ENCODE measurements at places on chromosomes 5 and 9.

DNA sequence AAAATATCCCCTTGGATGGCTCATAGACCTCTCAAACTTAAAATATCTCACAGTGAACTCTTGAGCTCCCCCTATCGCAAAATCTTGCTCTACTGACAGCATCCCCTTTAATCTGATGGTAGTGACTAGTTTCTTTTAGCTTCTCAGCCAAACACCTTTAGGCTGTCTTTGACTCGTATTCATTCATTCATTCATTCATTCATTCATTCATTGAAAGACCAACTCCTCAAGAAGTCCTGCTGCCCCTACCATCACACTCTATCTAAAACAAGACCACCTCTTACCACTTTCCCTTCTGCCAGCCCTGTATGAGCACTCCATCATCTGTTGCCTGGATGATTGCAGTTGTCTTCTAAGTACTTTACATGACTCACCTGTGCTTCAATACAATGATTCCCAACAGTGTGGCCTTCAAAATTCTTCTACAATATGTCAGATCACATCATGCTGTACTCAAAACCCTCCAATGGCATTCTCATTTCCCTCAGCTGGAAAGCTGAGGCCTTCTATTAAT lies 46.8 kb downstream of the ITGA2 start:
- peak; percentile 98 for DNase-seq

GRCh38 chr5:76450054-76450453 lies 47.0 kb downstream of the IQGAP2 start:
- DNase-seq, result no peak

GRCh38 chr9:7777771-7778170 lies 21.8 kb downstream of the DMAC1 start:
- DNase-seq, result peak; percentile 31

DNA sequence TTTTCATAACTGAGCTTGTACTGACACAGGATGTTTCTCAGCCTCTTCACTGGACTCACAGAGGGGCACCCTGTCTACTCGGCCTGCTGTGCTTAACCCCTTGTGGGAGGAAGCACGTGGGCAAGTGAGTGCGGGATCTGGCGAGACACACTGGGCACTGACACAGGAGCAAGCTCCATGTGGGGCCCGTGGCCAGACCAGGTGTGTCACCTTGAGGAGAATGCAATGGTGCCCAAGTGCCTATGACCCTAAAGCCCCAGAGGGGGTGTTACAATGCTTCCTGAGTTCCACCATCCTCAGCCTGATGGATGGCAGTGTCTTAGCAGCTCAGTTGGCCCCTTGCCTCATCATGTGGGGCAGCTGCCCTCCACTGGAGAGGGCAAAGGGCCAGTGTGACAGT lies 128.9 kb downstream of the ALDH1A1 start:
- DNase-seq, result no peak

- DNase-seq, result peak; percentile 3
Observed at GRCh38 chr5:107997338-107997980, 326.7 kb upstream of the EFNA5 start.

- DNase-seq, result no peak
Observed at GRCh38 chr5:172178991-172179989, 8.7 kb downstream of the STK10 start.

DNA sequence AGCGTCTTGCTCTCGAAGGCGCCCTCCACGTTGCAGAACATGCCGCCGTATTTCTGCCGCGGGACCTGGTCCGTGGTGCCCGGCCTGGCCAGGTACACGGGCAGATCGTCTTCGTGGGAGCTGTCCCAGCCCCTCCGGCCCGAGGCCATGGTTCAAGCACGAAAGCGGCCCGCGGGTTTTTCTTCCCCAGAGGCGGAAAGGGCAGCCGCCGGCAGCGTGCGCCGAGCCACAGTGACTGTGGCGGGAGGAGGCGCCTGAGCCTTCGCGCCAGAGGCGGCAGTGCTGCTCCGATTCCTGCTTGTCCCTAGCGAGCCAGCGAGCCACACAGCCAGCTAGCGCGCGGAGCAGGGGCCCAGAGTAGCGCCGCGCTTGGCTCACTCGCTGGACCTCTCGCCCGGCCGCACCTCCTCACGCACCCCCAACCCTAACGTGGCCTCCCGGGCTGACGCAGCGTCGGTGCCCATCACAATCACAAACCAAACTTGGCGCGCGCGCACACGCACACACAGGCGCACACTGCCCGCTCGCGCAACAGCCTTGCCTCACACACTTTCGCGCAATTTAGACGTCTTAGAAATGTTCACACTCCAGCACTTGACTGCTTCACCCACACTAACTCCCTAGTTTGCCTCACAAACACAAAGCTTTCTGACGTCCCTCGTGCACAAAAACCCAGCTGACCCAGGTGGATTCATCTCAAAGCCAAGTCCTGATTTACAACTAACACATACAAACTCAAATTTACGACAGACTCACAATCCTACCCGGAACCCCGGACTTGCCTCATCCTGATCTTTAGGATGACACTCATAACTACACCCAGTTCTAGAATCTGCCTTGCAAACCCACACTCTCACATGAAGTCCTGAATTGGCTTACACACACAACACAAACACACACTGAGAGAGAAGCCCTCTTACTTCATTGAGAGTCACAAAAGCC lies at the start of gene DPYSL3:
DPYSL3 (minus strand) TSS at position 359 of the 942 bp plus-strand sequence; CDS start at position 149, 210 bp downstream.
- peak; percentile 70 for DNase-seq

GRCh38 chr9:77827104-77827784 lies 179.1 kb upstream of the GNA14 start:
- no peak for DNase-seq

DNA sequence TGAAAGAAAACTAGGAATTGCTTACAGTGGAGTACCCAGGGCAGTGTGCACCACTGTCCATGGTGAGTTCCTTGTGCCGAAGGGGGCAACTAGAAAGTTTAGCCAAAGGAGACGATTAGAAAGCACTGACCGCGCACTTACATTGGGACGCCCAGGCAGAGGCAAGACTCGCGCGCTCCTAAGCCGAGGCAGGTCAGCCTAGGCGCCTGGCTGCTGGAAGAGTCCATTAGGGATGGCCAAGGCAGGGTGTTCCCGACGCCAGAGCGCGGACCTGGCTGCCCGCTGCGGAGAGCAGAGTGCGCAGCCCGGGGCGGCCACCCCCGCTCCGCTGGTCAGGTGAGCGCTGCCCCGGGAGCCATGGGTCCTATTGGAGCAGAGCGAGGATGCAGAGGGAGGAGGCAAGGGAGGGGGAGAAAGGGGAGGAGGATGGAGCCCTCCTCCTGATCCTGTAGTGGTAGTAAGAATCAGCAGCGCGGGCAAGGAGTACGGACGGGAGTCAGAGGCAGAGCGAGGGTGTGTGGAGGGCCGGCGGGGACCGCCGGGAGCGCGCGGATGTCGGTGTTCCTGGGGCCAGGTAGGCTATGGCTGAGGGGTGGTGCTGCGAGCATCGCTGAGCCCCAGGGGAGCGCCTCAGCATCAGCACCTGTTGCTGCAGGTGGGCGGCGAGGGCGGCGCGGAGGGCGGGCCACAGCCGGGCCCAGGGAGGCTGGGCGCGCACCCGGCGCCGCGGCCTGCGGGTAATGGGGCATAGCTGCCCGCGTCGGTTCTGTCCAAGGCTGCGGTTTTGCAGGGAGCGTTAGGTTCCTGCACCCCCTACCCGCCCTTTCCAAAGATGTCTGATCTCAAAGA lies at the start of gene ADGRV1:
ADGRV1 (plus strand) TSS at position 454 of the 849 bp plus-strand sequence; CDS start at position 553, 99 bp downstream.
- peak; percentile 84 for DNase-seq

DNA sequence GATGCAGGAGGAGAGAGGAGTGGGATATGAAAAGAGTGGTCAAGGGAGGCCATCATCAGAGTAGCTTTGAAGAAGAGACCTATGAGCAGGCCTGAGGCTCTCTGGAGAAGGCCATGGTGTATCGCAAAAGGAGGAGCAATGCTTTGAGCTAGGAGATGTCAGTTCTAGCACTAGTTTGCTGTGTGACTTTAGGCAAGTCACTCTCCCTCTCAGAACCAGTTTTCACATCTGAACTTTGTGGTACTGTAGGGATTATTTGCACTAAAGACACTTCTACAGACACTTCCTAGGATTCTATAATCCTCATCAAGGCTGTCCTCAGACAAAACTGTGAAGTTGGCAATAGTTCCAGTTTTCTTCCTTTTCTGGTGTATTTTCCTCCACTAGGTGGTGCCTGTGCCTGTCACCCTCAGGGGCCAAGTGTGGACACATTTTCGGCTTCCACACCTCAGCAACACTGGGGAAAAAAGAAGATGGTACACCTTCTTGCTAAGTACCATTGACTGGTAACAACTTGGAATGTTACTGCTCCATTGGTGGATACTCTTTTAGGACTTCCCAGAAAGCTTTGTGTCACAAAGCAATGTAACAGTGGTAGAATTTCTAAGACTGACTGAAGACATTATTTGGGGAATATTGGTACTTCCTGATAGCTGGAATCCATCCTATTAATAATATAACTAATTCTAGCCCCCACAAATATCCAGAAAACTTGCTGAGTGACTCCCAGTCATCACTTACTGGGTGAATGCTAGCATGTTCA lies 9.9 kb downstream of the PAPPA start:
- DNase-seq, result no peak

- DNase-seq, result no peak
Observed at GRCh38 chr5:154284433-154284832, 93.9 kb downstream of the GALNT10 start.

DNA sequence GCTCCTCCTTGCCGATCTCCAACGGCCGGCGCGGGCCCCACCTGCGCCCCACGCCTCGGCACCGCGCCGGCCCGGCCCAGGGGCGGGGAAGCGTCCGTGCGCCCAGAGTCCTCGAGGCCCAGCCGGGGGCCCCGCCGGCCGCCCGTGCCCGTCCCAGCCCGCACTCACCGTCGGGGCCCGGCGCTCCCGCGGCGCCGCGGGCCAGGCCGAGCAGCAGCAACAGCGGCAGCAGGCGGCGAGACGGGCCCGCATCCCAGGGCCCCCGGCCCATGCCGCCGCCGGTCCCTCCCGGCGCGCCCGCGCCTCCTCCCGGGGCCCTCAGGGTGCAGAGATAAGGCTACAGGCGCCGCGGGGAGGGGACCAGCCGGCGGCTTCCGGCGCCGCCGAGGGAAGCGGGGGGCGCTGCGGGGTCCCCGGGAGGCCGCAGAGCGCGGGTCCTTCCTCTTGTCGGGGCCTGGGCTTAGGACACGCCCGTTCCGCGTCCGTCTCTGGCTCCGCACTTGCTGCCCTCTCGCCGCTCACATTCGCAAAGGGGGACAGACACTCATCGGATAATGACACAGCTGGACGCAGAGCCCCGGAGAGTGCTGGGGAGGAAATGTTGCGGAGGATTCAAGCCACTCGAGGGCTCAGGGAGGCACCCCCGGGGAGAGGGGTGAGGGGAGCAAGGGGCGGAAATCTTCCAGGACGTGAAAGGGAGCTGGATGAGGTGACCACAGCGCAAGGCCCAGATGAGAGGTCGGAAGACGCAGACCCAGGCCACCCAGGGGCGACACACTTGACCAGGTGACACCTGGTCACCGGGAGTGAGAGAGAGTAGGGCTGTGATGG lies at the start of gene SUSD1:
SUSD1 (minus strand) TSS at position 333 of the 831 bp plus-strand sequence; CDS start at position 271, 62 bp downstream.
- DNase-seq, result no peak

DNA sequence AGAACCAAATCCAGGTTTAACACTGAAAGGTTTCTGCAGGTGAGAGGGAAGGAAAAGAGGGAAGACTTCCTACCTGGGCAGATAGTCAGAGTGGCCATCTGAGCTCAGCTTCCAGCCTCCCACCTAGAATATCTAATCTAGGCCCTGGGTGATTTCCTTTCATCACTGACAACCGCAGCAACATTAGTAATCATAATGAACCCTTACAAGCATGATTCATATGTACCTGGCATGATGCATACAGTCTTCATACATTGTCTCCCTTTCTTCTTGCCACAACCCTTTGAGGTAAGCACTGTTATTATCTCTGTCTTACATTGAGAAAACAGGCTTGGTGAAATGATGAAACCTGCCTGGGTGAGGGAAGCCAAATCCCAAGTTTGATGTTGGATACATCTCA lies 13.5 kb downstream of the AFAP1L1 start:
- DNase-seq, result peak; percentile 93

DNA sequence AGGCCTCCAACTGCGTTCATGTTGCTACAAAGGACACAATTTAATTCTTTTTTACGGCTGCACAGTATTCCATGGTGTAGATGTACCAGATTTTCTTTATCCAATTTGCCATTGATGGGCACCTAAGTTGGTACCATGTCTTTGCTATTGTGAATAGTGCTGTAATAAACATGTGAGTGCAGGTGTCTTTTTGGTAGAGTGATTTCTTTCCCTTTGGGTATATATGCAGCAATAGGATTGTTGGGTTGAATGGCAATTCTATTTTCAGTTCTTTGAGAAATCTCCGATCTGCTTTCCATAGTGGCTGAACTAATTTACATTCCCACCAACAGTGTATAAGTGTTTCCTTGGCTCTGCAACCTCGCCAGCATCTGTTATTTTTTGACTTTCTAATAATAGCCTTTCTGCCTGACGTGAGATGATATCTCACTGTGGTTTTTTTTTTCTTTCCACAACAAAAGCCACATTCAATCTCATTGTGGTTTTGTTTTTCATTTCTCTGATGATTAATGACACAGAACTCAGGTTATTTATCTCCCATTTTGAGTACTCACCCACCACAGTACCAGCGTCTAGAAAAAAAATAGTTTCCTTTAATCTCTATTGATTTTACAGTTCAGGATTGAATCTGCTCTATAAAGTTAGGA lies 21.9 kb downstream of the ARRDC3 start:
- no peak for DNase-seq

- DNase-seq, result no peak
Observed at GRCh38 chr5:164893071-164893470, 1387.7 kb downstream of the MAT2B start.

- DNase-seq, result peak; percentile 54
Observed at GRCh38 chr5:72245951-72246532, 74.0 kb downstream of the MRPS27 start.

DNA sequence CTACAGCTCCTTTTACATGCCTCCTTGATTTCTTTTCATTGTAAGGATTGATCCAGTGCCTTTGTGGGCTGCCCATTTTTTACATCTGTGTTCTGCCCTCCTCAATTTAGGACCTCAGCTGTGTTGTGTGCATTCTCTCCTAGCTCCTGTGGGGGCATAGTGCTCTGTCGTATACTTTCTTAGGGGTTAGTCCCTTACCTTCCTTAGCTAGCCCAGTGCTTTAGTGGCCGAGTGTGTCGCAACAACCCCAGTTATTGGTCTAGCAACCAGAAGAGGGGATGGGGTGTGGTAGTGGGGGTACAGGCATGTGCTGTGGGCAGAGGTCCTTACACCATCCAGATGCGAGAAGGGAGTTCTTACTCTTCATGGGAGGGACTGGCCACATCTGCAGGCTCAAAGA lies 12.1 kb downstream of the MTRR start:
- no peak for DNase-seq

DNA sequence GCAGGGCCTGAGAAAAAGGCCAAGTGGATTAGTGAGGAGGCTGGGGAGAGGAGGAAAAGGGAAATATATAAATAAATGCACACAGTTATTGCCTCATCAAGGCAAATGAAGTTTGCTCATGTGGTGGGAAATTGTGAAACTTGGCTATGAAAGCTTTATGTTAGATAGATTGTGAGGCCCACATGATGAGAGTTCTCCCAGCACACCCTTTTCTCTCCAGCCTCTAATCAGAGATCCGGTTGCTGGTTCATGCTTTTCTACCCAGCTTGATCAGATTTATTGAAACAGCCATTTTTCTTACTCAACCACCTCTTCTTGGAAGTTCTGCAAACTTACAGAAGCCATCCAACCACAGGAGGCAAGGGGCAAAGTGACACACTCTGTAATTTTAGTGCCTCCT lies 125.8 kb upstream of the KLF4 start:
- DNase-seq, result peak; percentile 24

GRCh38 chr9:21672761-21673160 lies 129.7 kb upstream of the MTAP start:
- DNase-seq, result no peak

- DNase-seq, result peak; percentile 53
Observed at GRCh38 chr5:108461628-108462367, 79.9 kb upstream of the FBXL17 start.

- peak; percentile 50 for DNase-seq
Observed at GRCh38 chr5:10451137-10451824, 9.6 kb downstream of the ROPN1L start.

- peak; percentile 49 for DNase-seq
Observed at GRCh38 chr9:71774920-71775319, 6.6 kb upstream of the CEMIP2 start.

Data from epithelial cell of esophagus (primary cell).